ENCODE measurements at places on chromosomes 7 and 10.

- no peak for DNase-seq
These were observed 466.6 kb downstream of the XPNPEP1 start for GRCh38 chr10:109456566-109457301.

DNA sequence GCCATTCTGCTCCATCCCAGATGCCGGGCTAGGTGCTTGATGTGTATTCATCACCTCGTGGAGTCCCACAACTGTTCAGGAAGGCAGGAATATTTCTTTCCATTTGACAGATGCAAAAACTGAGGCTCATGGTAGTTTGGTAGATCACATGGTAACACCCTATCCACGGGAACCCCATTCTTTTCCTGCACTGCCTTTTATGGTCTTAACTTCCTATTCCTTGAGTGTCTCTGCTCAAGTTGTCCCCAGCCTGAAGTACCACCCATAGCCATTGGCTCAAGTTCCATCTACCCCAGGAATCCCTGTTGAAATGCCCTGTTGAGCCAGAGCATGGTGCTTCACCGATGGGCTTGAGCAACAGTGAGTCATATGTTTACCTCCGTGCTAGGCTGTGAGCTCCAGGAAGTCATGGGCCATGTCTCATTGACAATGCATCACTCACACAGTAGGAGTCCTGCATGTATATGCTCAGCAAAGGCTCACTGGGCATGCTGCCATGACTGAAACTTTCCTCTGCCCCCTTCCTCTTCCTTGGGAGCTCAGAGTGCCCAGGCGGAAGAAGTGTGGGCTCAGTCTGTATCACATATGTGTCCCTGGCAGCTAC, 71.7 kb upstream of the ADAM12 start:
- no peak for DNase-seq

GRCh38 chr7:7486362-7486761, 49.3 kb downstream of the COL28A1 start:
- DNase-seq = no peak

DNA sequence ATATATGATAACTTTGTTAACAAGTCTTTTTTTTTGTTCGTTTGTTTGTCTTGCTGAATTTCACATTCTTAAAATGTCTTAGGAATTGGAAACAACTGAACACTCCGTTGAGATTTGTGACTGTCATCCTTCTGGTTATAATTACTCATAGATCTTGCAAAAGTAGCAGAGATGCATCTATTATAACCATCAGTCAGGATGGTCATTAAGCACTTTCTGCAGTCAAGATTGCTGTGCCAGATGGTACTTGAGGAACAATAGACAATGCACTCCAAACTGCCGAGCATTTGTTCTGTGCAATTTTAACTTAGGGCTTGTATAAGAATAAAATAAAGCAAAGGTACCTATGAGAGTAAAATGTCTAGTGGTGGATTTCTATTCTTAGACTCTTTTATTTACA, 710.1 kb upstream of the KCND2 start:
- DNase-seq = no peak

- no peak for DNase-seq
These were observed 46.1 kb upstream of the ANLN start for GRCh38 chr7:36343548-36343947.

- no peak for DNase-seq
These were observed 68.3 kb upstream of the SMNDC1 start for GRCh38 chr10:110373059-110373458.

DNA sequence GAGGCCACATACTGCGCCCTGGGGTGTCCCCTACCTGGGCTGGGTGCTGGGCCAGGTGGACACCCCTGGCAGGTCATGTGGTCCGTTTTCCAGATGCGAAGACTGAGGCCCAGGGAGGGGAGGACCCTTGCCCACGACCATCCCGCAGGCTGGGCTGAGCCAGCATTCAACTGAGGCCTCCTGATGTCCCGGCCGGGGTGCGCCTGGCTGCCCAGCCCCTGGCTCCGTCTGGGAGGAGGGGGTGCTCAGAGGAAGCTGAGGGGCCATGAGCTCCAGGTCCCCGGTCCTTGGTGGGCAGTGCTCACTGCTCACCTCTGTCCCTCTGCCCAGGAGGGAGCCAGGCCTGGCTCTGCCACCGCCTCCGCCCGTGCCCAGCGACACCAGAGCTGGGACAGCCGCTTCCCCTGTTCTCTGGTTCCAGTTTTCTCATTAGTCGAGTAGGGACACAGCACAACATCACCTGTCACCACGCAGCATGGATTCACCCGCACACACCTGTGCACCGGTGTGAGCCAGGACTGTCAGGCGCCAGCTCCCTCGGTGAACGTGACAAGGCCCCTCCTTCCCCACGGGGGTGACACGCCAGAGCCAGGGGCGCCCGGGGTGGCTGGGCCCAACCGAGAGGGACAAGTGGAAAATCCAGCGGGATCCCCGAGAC, 139.7 kb downstream of the ELFN1 start:
- no peak for DNase-seq

DNA sequence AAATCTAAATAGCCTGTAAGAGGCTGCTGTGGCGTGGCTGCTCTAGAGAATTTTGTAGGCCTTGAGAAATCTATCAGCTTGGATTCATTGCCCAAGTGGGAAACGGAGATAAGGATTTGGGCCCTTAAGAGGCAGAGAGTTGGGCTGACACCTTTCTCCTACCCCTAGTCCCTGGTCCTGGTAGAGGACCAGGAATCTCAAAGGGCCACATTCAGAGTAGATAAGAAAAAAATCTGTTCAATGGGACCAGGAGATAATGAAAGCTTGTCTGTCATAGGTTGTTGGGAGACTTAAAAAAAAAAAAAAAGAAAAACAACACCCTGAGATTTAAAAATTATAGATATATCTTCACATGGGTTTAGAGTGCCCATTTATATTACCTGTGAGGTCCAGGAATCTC, 17.8 kb downstream of the TMEM209 start:
- no peak for DNase-seq

- no peak for DNase-seq
These were observed 41.7 kb upstream of the CALD1 start for GRCh38 chr7:134737566-134738345.

- no peak for DNase-seq
These were observed 108.2 kb upstream of the NFE2L3 start for GRCh38 chr7:26043801-26044200.

GRCh38 chr10:95275726-95276366, 15.0 kb downstream of the PDLIM1 start:
- no peak for DNase-seq

GRCh38 chr7:111025006-111025405, 65.9 kb upstream of the LRRN3 start:
- no peak for DNase-seq

GRCh38 chr7:127957886-127958285, 73.4 kb downstream of the LRRC4 start:
- no peak for DNase-seq

- no peak for DNase-seq
These were observed 211.3 kb upstream of the DPP6 start for GRCh38 chr7:153840861-153841260.

DNA sequence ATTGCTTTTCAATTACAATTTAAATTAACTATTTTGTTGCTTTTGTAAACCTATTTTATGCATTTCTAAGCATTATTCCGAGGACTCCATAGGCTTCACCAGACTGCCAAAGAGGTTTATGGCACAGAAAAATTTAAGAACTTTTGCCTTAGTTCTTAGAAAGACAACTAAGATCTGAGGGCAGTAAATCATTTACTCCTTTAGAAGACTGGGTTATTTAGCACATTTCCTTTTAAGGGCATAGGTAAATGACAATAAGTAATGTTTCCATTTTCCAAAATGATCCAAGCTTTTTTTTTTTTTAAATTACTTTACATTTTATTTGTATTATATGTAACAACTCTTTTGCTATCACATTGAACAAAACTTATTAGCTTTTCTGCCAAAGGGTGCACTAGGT, 15.0 kb upstream of the STEAP4 start:
- no peak for DNase-seq

- no peak for DNase-seq
These were observed 6.6 kb upstream of the VIPR2 start for GRCh38 chr7:159151231-159151630.

- DNase-seq = no peak
These were observed at the start of gene VSTM2A for GRCh38 chr7:54541669-54542625. Gene VSTM2A, plus strand, starts transcription at chr7:54542375. Its CDS starts 356 bp downstream, at chr7:54542731.

GRCh38 chr10:124056337-124056980, 36.9 kb downstream of the CHST15 start:
- no peak for DNase-seq

- DNase-seq = no peak
These were observed 75.0 kb downstream of the MEST start for GRCh38 chr7:130566898-130567280.

DNA sequence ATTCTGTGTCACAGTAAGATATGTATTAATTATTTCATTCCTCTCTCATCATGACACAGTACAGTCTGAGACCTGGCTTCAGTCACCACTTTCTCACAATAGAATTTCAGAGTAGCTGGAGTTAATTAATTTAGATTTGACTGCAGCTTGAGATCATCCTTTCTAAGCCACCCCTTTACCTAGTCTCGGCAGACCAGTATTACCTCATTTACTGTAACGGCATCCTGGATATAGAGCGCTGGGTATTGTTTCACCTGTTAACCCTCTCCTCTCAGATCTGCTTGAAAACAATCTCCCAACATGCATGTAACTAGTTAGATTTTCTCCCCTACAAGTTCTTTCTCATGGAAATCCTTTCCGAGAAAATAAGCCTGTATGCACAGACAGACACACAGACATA, 1057.5 kb downstream of the GATA3 start:
- DNase-seq = no peak

GRCh38 chr7:149027611-149028345, 527 bp downstream of the PDIA4 start:
- no peak for DNase-seq

GRCh38 chr7:150988230-150989226, 2.3 kb upstream of the NOS3 start:
- peak; percentile 40 for DNase-seq

DNA sequence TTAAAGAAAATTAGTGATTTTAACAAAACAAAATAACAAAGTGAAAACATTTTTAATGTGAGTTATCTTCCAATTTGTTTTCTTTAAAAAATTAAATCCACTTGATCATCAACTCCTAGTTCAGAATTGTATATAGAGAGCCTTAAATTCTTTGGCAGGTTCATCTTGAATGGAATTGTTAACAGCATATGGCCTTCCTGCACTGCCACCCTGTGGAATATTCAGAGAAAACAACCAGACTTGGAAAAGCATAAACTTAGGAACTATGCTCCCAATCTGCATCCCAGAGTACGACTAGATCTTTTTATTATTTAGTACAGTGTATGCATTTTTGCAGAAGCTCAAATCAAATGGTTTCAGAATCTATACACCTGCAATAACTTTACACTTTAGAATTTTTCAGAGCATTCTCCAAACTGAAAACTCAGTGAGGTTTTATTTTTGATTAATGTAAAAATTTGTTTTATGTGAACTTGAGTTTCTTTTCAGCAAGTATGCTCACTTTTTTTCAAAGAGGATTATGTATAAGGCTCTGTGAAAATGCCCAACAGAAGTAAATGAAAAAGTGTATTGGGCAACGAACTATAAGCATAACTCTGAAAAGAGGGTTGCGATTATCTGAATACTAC, 44.9 kb upstream of the ANK3 start:
- no peak for DNase-seq

DNA sequence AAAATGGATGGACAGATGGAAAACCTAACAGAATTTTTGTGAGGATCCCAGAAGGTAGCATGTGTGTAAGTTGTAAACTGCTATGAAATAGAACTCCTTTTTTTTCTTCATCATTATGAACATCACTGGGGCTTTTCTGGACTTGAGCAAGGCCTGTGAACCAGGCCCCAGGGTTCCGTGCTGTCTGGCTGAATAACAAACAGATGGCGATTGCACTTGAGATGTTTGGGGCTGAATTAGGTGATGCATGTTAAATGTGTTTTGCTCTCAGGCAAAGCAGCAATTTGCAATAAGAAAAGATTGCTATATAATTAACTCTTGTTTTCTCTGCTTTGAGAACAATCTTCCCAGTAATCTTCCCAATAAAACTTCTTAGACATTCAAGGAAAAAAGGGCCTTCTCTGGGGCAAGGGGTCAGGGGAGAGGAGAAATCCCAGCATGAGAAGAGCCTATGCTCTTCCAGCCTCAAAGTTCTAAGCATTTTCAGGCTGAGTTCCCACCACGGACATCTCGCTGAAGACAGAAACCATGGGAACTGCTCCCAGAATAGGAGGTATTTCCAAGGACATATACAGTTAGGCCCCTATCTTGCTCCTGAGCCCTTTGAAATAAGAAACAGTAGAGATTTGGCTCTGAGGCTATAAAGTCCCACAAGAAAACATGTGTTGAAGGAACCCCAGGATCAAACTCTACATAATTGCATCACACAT, 98.7 kb downstream of the ITIH5 start:
- DNase-seq = no peak

GRCh38 chr7:116698930-116699721, 27.1 kb downstream of the MET start:
- DNase-seq = no peak

DNA sequence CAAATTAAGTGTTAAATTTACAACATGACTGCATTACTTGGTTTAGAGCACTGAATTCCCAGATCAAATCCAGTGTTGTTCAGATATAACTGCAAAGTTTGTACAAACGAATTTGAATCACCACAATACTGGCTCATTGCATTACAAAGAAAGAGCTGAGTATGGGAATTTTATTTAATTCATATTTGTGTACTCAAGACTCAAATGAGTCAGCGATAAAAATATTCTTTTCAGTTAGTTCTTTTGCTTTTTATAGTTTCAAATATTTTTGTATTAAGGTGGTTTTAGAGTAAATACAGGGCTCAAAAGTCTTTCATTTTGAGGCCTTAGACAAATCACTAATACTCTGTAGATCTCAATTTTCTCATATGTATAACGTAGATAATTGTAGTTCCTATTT, 68.6 kb upstream of the LRGUK start:
- no peak for DNase-seq

DNA sequence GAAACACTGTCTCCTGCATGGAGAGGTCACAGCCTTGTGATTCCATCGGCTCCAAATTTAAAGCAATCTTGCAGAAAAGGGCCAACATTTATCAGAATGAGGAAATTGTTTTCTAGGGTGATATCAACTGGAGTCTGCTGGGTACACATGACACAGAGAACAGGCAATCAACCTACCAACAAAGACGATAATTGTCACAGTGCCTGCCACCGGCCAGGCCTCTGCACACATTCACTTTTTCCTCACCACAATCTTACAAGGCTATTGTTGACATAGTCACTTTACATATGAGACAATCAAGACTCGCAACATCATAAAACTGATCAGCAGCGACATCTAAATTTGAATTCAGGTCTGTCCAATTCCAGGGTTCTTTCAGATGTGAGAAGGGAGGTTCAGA, 189.4 kb downstream of the KCNMA1 start:
- DNase-seq = no peak

GRCh38 chr7:132275416-132276233, 300.6 kb downstream of the PLXNA4 start:
- DNase-seq = no peak

DNA sequence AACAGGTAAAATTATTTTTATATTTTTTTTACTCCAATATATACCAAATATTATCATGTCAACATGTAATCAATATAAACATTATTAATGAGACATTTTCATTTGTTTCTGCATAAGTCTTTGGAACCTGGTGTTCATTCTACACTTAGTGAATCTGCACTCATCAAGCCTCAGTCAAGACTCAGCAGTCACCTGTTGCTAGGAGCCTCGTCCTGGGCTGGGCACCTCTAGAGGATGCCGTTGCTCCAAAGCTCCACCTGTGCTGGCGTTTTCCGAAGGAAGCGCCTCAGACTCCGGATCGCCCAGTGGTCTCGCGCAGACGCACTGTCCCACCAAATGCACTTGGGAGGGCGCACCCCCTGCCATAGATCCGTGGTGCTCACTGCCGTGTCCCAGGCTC, 604.7 kb upstream of the MKI67 start:
- no peak for DNase-seq

GRCh38 chr10:122510326-122510725, 49.0 kb downstream of the HTRA1 start:
- no peak for DNase-seq

All from stimulated activated CD8-positive, alpha-beta memory T cell treated with anti-CD3 and anti-CD28 coated beads, Interleukin-4, amount 100 ng/mL, for 1 hour (primary cell).